ENCODE measurements at places on chromosomes 12 and 14. TPM values are rescaled to one million over a fixed set of nuclear protein-coding genes. Genes with fewer than 3 reads are reported as not detected.

DNA sequence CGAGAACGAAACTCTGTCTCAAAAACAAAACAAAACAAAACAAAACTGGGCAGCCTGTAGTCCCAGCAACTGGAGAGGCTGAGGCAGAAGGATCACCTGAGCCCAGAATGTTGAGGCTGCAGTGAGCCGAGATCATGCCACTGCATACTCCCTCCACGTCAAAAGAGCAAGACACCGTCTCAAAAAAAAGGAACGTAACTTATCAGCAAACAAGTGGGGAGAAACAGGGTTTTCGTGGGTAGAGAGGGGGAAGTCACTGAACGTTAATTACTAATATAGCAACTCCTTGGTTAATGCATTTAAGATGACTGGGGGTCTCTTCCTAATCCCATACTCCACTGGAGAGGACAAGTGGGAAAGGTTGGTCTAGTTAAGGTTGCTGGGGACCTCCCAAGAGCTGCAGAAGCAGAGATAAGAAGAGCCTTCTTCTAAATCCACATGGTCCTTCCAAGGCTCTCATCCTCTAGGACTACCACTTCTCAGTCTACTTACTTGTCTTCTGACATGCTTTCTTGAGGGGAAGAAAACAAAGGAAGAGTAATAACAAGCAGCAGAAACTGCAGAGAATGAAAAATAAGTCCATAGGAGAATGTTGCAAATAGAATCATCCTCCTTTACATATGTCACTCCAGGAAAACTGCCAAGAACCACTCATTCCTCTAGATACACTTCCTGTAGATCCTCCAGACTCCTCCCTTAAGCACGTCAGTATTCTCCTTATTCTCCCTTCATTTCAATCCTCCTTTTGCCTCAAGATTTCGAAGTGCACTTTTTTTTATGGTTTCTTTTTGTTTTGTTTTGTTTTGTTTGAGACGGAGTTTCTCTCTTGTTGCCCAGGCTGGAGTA is 5.8 kb downstream of the NUMB start:
- H3K4me3 ChIP-seq, result no peak overlapping the region
- no peak overlapping the region for H3K27ac ChIP-seq
- H3K36me3 ChIP-seq, result no peaks in the 10 kb centered on the region
- H3K4me1 ChIP-seq, result peaks cover 8% of the 10 kb centered on the region

GRCh38 chr12:52909331-52909730 is 4.5 kb upstream of the KRT8 start:
- no peak overlapping the region for H3K4me3 ChIP-seq
- DNase-seq, result no peak
- peaks cover 30% of the 10 kb centered on the region for H3K4me1 ChIP-seq
- no peaks in the 10 kb centered on the region for H3K27me3 ChIP-seq
- H3K27ac ChIP-seq, result peak overlapping the region; percentile 99

DNA sequence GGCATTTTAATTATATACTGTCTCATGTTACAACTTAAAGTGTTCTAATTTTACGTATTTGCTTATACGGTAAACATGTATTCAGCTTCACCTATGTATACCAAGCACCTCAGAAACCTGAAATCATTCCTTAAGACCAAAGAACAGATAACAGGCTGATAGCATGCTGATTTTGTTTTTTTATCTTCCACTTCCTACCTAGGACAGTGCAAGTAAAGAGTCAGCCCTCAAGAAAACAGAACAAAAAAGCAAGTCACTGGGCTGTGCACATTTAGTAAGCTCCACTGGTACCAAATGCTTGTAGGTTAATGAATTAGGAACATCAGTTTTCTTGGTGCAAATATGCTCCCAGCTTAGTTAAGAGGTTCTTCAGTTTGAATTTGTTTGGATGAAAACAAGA is 611.3 kb downstream of the VRK1 start:
- DNase-seq, result no peak
- no peak overlapping the region for H3K27ac ChIP-seq
- H3K27me3 ChIP-seq, result peaks cover 7% of the 10 kb centered on the region

- DNase-seq, result peak; percentile 33
- no peaks in the 10 kb centered on the region for H3K27me3 ChIP-seq
- no peaks in the 10 kb centered on the region for H3K36me3 ChIP-seq
- no peak overlapping the region for H3K4me3 ChIP-seq
- no peaks in the 10 kb centered on the region for H3K4me1 ChIP-seq
Measured at GRCh38 chr14:99609245-99610170, 5.5 kb upstream of the CCDC85C start.

The TSPAN19 gene
- total RNA-seq, result not detected

The OR4Q2 gene
- total RNA-seq, result not detected

All from thyroid gland (tissue), 4 donors.